ENCODE measurements at places on chromosomes 2 and 18.
A peak's percentile ranks its signal among the peaks of the same experiment; 100 is the strongest.

DNA sequence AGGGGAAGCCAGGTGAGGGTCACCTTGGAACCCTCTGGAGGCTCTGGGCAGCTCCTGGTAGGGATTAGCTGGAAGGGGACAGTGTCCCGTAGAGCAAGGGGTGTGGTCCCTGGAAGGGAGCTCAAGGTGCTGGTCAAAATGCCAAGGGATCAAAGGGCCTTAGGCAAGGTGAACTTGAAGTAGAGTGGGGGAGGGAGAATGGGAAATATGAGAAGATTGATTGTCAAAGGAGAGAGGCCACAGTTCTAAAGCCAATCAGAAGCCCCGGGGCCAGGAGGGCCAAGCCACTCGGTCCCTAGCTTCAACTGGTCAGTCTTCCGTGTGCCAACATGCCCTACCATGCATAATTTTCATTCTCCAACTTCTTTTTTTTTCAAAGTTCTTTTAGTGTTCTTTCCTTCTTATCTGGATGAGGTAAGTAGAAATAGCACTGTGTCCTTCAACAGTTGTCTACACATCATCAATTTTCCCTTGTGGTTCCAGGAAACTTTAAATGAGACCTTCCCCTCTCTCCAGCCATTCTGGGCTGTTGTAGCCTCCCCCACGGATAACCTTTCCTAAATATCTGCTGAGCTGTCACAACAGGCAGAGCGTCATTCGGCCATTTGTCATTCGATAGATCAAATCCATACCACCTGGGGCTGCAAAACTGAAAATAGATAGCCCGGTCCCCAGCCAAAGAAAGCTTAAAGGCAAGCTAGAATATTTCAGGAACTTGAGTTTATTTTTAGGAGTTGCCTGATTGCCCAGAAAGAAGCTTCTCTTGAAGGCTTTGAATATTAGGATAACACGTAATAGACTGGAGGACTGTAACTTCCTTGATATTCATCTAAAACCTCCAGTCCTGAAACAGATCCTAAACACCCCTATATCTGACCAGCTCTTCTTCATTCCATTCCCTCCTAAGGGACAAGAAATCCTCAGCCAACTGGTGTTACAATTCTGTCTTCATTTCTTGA lies 83.3 kb downstream of the ALPK2 start:
- no peak for DNase-seq

DNA sequence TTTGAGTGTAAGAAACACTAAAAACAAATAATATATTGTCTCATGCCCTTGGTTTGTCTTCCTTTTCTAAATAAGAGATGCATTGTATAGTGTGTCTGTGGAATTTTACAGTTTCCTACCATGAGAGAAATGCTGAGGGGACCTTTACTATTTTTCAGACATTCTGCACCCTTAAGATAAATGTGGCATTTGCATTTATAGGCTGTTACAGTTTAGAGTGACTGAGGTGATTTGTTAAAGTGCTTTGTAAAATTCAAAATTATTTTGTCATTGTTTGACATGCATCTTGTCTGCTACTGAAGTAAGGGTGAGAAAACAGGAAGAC lies 78.9 kb upstream of the ZSWIM2 start:
- DNase-seq: no peak

GRCh38 chr2:47504174-47504810 lies 101.3 kb downstream of the MSH2 start:
- no peak for DNase-seq

DNA sequence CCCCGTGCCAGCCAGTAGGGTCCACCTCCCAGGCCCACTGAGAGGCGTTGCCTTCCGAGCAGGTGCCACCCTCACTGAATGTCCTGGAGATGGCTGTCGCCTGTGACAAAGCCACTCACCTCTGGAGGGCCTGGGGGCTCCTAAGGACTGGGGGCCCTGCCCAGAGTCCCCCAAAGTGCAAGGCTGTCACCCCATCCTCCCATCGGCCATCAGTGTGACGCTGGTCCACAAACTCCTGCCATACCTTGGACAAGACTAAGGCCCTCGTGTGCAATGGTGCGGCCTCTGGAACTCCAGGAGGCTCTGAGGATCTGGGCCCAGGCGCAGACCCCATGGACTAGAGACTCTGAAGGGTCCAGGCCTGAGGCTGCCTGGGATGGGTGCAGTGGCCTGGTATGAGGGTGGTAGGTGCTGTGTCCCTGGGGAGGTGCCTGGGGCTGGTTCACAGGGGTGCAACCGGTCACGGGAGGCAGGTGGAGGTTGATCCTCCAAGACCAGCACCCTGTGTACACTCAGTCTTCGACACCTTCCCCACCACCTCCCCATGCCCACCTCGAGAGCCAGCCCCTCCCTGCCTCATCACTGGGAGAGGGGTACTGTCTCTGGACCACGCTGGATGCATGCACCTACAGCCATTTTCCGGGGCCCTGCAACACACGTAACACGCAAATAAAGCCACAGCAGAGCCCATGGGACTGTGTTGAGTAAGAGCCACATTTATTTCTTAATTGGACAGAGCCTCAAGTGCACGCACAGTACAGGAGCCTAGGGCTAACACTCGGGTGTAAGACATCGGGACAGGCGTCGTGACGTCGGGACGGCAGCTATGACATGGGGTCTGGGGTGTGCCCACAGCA lies 21.6 kb downstream of the AQP12A start:
- DNase-seq: no peak

- DNase-seq: peak; percentile 49
These were observed 15.9 kb upstream of the ATP6V1B1 start for GRCh38 chr2:70919672-70920366.

- DNase-seq: peak; percentile 31
These were observed 306.6 kb upstream of the CYRIA start for GRCh38 chr2:16972276-16972675.

DNA sequence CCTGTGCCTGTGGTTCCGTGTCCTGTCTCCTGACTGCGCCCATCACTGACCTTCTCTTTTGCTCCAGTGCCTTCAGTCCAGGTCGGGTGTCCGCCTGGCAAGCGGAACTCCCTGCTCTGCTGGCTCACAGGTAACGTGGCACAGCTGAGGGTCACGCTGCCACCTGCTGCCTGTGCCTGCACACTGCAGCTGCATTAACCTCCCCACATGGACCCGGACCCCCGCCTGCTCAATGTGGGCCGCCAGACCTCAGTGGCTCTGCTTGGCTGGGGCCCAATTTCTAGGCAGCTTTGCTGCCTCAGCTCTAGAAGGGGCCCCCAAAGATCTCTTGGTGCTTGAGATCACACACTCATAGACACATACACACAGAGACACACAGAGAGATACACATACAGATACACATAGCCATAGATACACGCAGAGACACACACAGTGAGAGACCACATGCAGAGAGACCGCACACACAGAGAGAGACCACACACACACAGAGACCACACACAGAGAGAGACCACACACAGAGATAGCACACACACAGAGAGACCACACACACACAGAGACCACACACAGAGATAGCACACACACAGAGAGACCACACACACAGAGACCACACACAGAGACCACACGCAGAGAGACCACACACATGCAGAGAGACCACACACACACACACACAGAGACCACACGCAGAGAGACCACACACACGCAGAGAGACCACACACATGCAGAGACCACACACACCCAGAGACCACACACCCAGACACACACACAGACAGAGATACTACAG lies 14.9 kb upstream of the CNNM3 start:
- DNase-seq: no peak

- peak; percentile 14 for DNase-seq
These were observed 73.3 kb downstream of the PIK3C3 start for GRCh38 chr18:42028247-42028832.

DNA sequence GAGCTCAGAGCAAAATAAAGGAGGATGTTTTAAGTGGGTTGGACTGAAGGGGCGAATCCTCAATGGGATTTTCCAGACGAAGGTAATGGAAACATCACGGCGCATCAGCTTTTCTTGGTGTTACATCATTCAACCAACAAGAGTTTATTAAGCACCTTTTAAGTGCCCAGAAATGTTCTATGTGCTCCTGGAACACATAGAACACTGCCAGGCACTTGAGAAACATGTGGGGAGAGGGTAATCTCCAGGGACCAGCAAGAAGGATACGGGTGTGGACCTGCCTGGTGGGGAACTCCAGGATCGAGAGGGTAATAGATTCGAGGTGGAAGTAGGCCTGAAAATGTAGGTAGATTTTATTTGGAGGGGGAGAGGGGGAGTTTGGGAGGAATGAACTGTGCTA lies 168.6 kb downstream of the PRKCE start:
- no peak for DNase-seq

GRCh38 chr2:45857275-45857609 lies 205.8 kb downstream of the PRKCE start:
- no peak for DNase-seq

DNA sequence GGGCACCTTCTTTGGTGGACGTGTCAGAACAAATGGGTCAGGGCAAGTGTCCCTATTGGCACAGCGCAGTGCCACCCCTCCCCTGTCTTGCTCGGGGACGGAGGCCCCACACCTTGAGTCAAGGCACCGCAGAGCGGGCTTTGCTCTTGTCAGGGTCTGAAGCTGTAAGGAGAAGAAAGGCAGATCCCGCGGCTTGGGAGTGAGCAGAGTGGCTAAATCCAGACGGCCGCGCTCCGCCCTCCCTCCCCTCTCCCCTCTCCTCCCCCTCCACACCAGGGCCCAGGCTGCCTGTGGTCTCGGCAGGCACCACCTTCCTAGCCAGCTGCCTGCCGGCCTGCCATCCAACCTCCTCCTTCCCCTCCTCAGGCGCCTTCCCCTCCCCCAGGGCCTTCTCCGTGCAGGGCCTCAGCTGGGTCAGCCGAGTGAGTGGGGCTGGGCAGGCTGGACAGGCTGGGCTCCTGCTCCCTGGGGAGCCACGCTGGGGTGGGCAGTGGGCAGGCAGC lies 25.8 kb downstream of the SPEG start:
- DNase-seq: peak; percentile 50

DNA sequence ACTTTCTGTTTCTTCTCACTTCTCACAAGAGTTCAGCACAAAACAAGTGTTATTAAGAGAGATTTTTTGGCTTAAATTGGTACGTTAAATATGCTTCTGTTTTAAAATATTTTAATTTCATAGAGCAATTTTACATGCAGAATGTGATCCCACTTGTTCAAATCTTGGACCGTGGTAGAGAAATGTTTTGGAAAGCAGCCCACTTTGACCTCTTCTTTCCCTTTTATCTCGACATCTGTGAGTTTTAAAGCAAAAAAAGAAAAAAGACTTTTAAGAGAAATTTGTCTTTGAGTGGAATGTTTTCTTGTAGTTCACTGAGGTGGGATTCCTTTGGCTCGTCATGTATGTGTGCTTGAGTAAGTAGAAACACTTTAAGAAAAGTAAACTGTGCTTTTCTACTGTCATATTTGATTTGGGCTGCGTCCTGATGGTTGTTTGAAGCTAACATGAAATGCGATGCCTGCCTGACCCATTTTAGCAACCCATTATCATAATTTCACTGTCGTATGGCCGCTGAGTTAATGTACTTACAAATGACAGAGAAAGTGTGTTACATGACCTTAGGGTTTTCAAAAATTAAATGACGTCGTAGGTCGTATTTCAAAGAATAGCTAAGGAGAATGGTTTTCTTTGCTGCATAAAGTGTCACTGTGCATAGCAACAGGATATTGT lies 54.5 kb downstream of the TSHZ1 start:
- DNase-seq: no peak

DNA sequence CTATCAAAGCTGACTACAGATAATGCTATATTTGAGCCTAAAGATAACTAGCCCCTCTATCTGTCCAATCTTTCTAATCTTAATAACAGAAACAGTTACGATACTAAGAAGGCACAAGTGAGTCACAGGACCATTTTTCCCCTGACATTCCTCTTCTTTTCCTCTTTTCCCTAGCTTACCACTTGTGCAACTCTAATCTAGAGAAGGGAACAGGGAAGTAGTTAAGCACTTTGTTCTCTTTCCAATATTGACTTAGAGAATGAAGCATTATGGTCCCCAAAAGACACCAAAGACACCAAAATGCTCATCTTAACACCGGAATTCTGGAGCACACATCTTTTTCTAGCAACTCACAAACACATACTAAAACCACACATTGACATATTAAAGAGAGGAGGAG lies 1.8 kb downstream of the PDE11A start:
- DNase-seq: no peak

GRCh38 chr2:17754773-17755425 lies 961 bp downstream of the GEN1 start:
- DNase-seq: no peak

GRCh38 chr2:147860009-147860408 lies 15.2 kb downstream of the ACVR2A start:
- DNase-seq: no peak

DNA sequence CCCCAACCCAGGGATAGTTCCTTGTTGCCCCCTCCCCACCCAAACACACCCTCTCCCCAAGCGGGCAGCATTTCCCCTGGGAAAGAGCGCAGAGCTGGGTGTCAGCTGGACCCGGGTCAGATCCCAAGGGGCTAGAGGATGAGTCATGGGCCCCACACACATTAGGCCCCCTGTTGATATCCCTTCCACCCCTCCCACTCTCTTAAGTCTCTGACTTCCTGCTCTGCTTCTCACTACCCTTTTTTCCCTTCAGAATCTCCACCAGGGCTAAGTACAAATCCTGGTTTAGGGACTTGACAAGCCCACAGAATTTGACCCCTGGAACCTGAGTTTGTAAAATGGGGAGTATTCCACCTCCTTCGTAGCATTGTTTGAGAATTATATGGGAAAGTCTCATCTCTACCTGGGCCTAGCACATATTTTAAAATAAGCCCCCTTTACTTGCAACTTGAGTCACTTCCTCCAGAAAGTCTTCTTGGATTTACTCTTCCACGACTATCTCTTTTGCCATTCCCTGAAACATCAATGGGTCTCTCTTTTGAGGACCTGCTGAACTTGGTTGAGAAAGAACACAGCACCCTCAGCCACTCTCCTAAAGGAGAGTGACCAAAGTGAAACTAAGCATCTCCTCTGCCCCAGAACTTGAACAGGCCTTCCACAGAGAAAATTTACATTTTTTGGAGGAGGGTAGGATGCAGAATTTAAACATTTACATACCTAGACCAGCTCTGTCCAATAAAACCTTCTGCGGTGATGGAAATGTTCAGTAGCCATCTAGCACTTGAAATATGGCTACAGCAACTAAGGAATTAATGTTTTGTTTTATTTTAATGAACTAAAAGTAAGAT lies 4.7 kb downstream of the RTKN start:
- no peak for DNase-seq

- DNase-seq: peak; percentile 65
These were observed 100.9 kb downstream of the TNS1 start for GRCh38 chr2:217901835-217902378.

DNA sequence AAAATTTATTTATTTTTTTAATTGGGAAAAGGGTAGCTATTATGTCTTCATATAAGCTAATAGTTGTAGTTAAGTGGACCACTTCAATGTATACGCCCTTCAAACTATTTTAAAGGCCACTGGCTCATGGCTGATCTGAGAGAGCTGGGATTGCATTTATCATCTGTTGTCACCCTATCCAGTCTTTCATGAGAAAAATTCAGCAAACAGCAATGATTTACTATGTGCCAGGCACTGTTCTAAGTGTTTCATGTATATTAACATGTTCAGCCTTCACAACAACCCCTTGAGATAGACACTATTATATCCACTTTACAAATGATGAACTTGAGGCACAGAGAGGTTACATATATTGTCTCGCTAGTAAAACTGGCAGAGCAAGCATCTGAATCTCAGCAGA lies 66.1 kb upstream of the ZNF397 start:
- no peak for DNase-seq
